ENCODE measurements at places on chromosomes 5 and 9.

- peak; percentile 30 for DNase-seq
Observed at GRCh38 chr9:137721479-137721878, 102.7 kb downstream of the EHMT1 start.

DNA sequence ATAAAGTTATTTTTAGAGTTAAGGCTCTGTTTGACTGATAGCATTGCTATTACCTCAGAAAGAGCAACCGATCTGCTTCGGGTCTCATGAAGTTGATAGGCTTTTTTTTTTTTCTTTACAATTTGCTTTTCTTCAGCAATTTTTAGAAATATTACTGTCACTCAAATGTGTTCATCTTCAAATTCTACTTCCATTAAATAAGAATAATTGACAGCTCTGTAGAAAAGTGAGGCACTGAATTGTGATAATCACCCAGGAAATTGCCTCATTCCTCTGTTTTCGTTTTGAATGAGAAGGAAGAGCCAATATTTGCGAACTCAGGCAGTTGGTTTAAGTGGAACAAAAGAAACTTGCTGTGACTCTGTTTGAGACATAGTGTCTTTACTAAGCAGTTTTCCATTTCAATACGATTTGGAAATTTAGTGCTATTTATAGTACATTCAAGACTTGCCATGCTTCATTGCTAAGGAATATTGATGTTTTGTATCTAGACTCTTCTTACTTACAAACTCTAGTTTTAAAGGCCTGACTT lies 700.5 kb upstream of the CDH10 start:
- DNase-seq = no peak

DNA sequence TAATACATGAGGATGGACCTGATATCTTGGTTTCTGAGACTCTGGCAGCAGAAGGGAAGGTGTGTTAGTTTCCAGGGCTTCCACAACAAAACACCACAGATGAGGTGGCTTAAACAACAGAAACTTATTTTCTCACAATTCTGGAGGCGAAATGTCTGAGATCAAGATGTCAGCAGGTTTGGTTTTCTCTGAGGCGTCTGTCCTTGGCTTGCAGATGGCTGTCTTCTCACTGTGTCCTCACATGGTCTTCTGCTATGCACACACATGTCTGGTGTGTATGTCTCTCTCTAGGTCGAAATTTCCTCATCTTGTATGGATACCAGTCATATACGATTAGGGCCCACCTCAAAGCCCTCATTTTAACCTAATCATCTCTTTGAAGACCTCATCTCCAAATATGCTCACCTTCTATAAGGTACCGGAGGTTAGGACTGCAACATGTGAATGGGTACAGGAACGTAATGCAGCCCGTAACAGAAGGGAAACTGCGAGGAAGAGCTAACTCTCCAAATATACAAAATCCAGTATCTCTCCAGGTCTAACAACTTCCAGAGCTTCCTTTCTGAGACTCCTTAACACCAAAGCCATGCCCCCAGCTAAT lies 139.8 kb upstream of the SMARCA2 start:
- no peak for DNase-seq

- DNase-seq = no peak
Observed at GRCh38 chr5:62144401-62145022, 161.5 kb upstream of the KIF2A start.

- DNase-seq = no peak
Observed at GRCh38 chr9:107358986-107359385, 75.9 kb downstream of the RAD23B start.

GRCh38 chr9:6686396-6686795 lies 40.9 kb upstream of the GLDC start:
- DNase-seq = no peak
